ENCODE measurements at places on chromosomes 1 and 21. TPM values are rescaled to one million over a fixed set of nuclear protein-coding genes. Genes with fewer than 3 reads are reported as not detected.
A peak's percentile ranks its signal among the peaks of the same experiment; 100 is the strongest.

- H3K4me1 ChIP-seq = peaks cover 2% of the 10 kb centered on the region
- peaks cover 59% of the 10 kb centered on the region for H3K27me3 ChIP-seq
- H3K27ac ChIP-seq = no peak overlapping the region
- no peaks in the 10 kb centered on the region for H3K36me3 ChIP-seq
Observed at GRCh38 chr1:46543382-46543760, 8.1 kb downstream of the KNCN start.

- no peaks in the 10 kb centered on the region for H3K36me3 ChIP-seq
- DNase-seq = no peak
- peaks cover 19% of the 10 kb centered on the region for H3K4me1 ChIP-seq
- H3K27ac ChIP-seq = no peak overlapping the region
Observed at GRCh38 chr21:45558044-45558721, 15.9 kb upstream of the SLC19A1 start.

GRCh38 chr1:112332176-112333150 is 63.6 kb upstream of the CTTNBP2NL start:
- H3K4me3 ChIP-seq = no peak overlapping the region
- H3K4me1 ChIP-seq = no peaks in the 10 kb centered on the region
- peaks cover 67% of the 10 kb centered on the region for H3K27me3 ChIP-seq
- no peaks in the 10 kb centered on the region for H3K36me3 ChIP-seq
- DNase-seq = no peak

The OR2L8 gene
- not detected for total RNA-seq

- H3K27ac ChIP-seq = no peak overlapping the region
- H3K36me3 ChIP-seq = no peaks in the 10 kb centered on the region
- H3K4me3 ChIP-seq = no peak overlapping the region
- H3K27me3 ChIP-seq = no peaks in the 10 kb centered on the region
Observed at GRCh38 chr1:5725406-5725805, 266.8 kb downstream of the NPHP4 start.

GRCh38 chr1:25799935-25800702 is at the start of gene SELENON:
SELENON (plus strand) TSS chr1:25800193; CDS start chr1:25800231, 38 bp downstream.
- peaks cover under 1% of the 10 kb centered on the region for H3K36me3 ChIP-seq
- peak within 1 kb of the TSS; percentile 71 for H3K27ac ChIP-seq
- H3K4me3 ChIP-seq = peak within 1 kb of the TSS; percentile 80
- no peaks in the 10 kb centered on the region for H3K27me3 ChIP-seq
- peaks cover 64% of the 10 kb centered on the region for H3K4me1 ChIP-seq

The OR2L3 gene
- not detected for total RNA-seq
